ENCODE measurements at places on chromosomes 5 and 9.

GRCh38 chr5:14309878-14310531 lies 166.9 kb downstream of the TRIO start:
- no peak for DNase-seq

GRCh38 chr5:176955895-176956294 lies 50.7 kb downstream of the UIMC1 start:
- peak; percentile 9 for DNase-seq

DNA sequence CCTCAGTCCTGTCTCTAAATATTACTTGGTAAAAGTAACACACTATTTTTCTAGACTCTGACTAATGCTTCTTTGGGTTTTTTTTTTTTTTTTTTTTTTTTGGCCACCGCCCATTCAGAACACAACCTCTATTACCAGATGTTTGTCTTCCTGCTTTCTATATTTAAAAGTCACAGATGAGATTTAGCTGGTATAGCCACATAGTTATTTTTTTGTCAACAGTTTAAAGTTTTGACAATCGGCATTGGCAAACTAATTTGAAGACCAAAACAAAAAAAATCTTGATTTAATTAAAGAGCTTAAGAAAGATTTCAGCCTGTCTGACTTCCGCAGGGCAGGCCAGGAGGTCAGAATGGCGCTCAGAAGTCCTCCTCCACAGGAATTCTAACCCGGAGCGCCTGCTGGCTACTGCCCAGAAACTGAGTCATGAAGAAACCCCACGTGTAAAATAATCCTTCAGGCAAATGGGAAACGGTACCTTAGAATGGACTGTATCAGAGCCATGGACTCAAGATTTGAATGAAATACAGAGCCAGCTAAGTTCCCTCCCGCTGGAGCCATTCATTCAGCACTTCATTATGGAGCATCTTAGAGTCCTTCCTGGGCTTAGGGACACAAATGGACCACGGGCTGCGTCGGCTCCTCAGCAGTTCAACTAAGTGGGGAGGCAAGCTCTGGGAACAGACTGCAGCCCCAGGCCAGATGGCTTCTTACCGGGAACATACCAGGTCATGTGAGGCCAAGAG lies 55.6 kb downstream of the PTPDC1 start:
- peak; percentile 93 for DNase-seq

DNA sequence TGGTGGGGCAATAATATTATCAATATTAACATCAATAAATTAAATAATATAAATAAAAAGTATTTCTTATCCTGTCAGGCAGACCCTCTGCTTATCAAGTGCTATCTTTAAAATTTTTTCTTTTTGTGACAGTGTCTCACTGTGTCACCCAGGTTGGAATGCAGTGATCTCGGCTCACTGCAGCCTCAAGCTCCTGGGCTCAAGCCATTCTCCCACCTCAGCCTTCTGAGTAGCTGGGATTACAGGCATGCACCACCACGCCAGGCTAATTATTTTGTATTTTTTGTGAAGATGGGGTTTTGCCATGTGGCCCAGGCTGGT lies 53.2 kb downstream of the NDST1 start:
- DNase-seq, result no peak

- no peak for DNase-seq
Observed at GRCh38 chr9:125841444-125841843, 94.3 kb downstream of the PBX3 start.

- DNase-seq, result peak; percentile 10
Observed at GRCh38 chr9:108639696-108640095, 216.1 kb downstream of the ACTL7B start.

DNA sequence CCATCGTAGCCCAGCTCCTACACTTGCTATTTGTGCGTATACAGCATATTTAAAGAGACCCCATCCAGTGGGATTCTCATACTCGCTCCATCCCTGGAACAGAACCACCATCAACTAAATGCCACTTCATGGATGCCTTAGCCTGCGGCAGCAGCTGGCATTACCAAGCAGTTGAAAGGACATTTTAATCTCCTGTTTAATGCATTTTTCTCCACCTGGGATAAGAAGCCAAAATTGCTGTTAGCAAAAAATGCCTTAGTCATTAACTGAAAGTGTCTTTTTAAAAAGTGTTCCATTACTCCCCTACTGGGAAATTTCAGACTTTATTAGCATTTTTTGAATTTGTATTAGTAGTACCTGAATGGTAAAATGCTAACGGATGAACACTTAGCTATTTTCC lies 662.6 kb upstream of the MEF2C start:
- DNase-seq, result no peak

GRCh38 chr5:80864706-80865435 lies 95.3 kb upstream of the RASGRF2 start:
- no peak for DNase-seq

GRCh38 chr5:126744836-126745235 lies 32.1 kb upstream of the LMNB1 start:
- no peak for DNase-seq

DNA sequence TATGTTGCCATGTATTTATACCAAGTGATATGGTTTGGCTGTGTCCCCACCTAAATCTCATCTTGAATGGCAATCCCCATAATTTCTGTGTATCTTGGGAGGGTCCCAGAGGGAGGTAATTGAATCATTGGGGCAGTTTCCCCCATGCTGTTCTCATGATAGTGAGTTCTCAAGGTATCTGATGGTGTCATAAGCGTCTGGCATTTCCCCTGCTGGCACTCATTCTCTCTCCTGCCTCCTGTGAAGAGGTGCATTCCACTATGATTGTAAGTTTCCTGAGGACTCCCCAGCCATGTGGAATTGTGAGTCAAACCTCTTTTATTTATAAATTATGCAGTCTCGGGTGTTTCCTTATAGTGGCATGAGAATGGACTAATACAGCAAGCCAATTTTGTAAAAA lies 140.8 kb upstream of the ADAMTSL1 start:
- DNase-seq, result no peak

DNA sequence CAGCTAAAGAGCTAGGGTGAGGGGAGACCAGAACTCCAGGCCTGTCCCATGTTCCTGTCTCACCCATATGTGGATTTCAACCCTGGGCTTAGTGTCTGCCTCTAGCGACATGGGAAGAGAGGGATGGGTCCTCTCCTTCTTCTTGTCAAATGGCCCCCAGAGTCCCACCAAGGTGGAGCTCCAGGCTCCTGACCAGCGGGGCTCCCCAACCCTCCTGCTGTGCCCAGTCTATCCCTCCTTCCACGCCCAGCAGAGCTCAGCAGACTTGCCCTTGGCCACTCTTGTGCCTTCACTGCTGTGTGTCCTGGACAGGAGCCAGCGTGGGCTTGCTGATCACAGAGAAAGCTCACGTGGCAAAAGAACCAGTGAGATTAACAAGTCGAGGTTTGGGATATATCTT lies 123.0 kb upstream of the GABRP start:
- no peak for DNase-seq

GRCh38 chr5:74482523-74482922 lies 158.0 kb downstream of the ENC1 start:
- no peak for DNase-seq

DNA sequence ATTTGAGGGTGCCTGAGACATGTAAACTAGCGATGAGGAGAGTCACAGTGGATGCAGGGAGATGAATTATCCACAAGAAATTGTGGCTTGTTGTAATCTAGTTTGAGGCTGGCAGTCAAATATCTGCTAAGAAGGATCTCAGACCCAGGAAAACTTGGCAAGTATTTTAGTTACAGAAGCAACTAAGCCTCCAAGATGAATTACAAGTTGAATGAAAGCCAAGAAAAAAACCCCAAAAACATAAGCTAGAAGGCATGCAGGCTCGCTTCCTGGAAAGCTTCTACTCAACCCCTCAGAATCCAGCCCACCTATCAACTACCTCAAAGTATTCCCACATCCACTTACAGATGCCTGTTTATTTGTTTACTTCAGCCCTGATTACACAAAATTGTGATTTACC lies 696.9 kb downstream of the MAT2B start:
- no peak for DNase-seq

GRCh38 chr9:96450613-96451528 lies 902 bp downstream of the HABP4 start:
- DNase-seq, result peak; percentile 41

GRCh38 chr5:169944922-169945680 lies 35.2 kb downstream of the INSYN2B start:
- DNase-seq, result no peak

DNA sequence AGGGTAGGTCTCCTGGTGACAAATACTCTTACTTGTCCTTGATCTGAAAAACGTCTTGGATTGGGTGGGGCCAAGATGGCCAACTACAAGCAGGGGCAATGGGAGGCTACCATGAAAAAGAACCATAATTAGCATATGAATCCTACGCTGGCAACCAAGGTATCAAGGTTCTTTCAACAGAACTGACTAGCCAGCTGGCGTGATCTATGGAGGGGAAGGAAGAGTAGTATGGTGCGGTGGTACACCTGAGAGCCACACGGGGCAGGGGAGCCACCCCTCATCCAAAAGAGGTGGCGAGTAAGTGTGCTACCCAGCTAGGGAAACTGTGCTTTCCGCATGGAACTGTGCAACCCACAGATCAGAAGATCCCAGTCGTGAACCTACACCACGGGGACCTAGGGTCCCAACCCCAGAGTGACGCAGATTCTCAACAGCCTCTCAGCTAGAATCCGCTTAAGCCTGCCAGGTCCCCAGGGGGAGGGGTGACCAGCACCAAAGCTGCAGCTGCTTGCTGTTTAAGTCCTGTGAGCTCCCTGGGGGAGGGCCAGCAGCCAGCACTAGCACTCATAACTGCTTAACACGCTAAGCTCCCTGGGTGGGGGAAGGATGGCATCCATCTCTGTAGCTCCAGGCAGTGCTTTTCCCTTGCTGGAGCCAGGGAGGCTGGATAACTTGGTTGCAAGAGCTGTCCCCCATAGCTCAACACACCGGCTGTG lies 334.8 kb downstream of the FBXL17 start:
- no peak for DNase-seq

GRCh38 chr5:133245191-133246052 lies 193.6 kb downstream of the HSPA4 start:
- peak; percentile 73 for DNase-seq

GRCh38 chr5:10358999-10359398 lies 5.5 kb downstream of the MARCHF6 start:
- no peak for DNase-seq

DNA sequence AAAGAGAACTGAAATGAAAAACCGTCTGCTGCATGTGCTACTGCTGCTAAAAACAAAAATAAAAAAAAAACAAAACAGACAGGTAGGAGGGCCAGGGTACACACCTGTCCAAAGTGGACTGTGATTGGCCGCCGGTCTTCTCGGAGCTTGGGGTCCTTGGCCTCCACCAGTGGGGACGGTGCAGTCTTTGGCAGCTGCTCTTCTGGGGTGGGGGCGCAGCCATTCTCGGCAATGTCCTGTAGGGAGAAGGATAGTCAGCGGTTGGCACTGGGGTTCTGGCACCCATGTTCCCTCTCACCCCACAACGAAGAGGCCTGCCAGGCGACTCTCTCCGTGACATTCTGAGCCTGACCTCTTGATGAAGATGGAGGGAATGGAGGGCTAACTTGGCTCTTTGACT lies 84.3 kb downstream of the CRB2 start:
- no peak for DNase-seq

GRCh38 chr5:80487444-80487828 lies 464 bp upstream of the FAM151B start:
- no peak for DNase-seq

DNA sequence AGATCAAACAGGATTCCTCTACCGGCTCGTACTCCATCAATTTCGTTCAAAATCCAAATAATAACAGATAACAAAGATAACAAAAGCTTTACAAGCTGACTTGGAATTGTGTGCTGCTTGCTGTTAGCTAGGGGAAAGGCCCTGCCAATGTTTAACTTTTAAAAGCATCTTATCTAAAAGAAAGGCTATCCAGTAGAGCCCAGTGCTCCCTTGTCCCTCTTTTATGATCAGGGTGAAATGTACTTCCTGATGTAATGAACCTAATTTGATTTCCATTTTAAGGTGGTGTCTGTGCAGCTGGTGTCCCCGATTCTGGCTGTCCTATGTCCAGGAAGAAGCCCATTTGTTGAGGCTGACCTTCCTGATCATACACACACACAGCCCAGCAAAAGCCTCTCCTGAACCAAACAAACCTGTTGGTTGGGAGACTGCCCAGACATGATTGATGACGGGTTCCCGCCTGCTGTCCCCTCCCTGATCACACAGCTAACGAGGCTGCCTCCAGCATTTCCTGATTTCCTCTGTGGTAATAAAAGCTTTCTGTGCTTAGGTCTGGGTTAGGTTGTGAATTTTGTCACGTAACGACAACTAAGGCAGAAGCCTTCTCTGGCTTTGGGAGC lies 54.1 kb downstream of the PWWP2A start:
- DNase-seq, result no peak

DNA sequence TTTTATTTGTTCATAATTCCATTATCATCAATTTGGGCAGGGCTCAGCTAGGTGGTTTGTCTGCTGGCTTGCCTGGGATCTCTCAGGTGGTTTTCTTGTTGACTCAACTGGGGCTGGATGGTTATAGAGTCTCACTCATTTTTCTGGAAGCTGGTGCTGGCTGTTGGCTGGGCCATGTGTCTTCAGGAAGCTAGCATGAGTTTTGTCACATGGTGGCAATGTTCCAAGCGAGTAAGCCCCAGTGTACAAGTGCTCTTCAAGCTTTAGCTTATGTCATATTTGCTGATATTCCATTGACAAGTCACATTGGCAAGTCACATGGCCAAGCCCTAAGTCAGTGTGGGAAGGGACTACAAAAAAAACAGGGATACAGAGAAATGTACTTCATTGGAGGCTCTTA lies 2.3 kb upstream of the RASEF start:
- no peak for DNase-seq

All from AG20443 (cell line).